GM23248 (cell line): ENCODE measurements at places on chromosomes 16 and 17. TPM values are rescaled to one million over a fixed set of nuclear protein-coding genes. Genes with fewer than 3 reads are reported as not detected.

The CDYL2 gene
- polyA plus RNA-seq = 1.9 and 2.1 TPM in 2 replicates

The PEMT gene
- 60.4 and 68.7 TPM in 2 replicates for polyA plus RNA-seq

The KRT16 gene
- 0.90 and 1.2 TPM in 2 replicates for polyA plus RNA-seq

The LDHD gene
- polyA plus RNA-seq = 0.81 and 1.1 TPM in 2 replicates

The EFCAB5 gene
- 0.41 and 0.62 TPM in 2 replicates for polyA plus RNA-seq

DNA sequence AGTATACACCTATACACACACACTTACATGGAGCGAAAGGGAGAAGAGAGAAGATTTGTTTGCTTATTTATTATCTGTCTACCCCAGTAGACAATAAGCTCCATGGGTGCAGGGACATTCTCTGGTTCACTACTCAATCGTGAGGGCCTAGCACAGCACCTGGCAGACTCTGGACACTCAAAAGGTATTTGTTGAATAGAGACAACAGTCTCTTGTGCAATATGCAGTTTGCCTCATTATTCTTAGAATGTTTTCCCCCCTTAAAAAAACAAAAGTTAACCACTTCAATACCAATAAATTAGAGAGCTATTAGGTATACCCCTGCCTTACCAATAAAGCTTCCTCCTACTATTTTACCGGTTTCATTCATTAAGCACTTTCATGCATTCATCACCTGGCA lies 2.0 kb downstream of the AKAP10 start:
- H3K27ac ChIP-seq = no peak overlapping the region
- DNase-seq = no peak
- H3K27me3 ChIP-seq = no peaks in the 10 kb centered on the region
- no peaks in the 10 kb centered on the region for H3K36me3 ChIP-seq
- peaks cover 13% of the 10 kb centered on the region for H3K4me1 ChIP-seq

GRCh38 chr17:48002266-48002915 lies 31.5 kb downstream of the CDK5RAP3 start:
- H3K36me3 ChIP-seq = no peaks in the 10 kb centered on the region
- H3K27ac ChIP-seq = peak overlapping the region; percentile 96
- H3K27me3 ChIP-seq = no peaks in the 10 kb centered on the region
- DNase-seq = peak; percentile 86
- peaks cover 45% of the 10 kb centered on the region for H3K4me1 ChIP-seq

DNA sequence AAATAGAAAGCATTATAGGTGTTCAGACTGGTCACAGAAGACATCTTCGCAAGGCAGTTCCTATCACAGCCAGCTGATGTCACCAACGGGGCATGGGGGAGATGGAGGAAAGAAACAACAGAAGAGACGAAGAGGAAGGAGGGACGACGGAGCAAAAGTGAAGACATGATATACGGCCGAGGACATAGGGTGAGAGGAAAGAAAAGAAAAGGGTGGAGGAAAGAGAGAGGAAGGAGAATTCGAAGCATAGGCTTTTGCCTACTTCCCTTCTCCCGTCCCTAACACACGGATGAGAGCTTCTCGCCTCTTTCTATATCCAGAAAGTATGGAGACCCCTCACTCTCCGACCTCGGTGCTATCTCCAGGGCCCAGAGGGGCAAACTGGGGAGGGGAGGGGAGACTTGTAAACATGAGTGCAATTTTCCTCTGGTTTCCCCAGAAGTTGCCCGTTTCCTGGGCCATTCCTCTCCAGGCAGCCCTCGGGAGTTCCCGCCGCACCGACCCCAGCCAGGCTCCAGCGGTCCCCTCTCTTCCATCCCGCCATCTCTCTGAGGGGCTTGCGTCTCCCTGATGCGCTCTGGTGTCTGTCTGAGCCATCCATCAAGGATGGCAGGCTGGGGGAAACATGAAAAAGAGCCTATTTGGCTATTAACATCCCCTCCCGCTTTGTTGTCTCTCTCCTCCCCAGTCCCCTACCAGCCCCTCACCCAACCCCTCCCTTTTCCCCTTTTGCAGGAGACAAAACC lies 26.0 kb downstream of the COPZ2 start:
- H3K36me3 ChIP-seq = no peaks in the 10 kb centered on the region
- peaks cover 5% of the 10 kb centered on the region; the same call in 1 of the 2 replicates for H3K4me1 ChIP-seq
- peak; percentile 68 for DNase-seq
- H3K27me3 ChIP-seq = no peaks in the 10 kb centered on the region
- H3K4me3 ChIP-seq = peak overlapping the region; percentile 71

DNA sequence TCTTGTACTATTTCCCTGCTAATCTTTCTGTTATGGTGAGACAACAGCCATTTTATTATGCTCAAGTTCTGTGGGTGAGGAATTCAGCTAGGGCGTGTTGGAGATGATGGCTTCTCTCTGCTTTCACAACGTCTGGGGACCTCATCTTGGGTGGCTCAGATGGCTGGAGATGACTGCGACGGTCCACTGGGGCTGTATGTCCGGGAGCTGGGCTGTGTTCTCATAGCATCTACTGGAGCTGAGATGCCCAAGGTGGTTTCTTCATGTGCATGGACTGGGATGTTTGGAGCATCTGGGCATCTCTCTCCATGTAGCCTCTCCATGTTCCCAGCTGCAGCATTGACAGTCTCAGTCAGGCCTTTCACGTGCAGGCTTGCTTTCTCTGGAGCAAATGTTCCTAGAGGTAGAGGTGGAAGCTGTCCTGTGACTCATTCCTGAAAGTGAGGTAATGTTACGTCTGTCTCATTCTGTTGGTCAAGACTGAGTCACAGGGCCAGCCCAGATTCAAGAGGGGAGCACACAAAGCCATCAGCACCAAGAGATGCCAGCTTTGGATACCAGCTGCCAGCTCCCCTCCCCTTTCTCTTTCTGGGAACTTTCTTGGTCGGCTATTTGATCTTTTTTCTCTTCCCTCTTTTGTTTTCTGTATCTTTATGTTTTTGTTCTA lies 96.2 kb downstream of the RAP1GAP2 start:
- peak; percentile 94 for DNase-seq
- peaks cover 8% of the 10 kb centered on the region for H3K4me1 ChIP-seq
- H3K36me3 ChIP-seq = no peaks in the 10 kb centered on the region
- no peaks in the 10 kb centered on the region for H3K27me3 ChIP-seq

GRCh38 chr17:78806451-78806850 lies 24.4 kb upstream of the CYTH1 start:
- H3K27ac ChIP-seq = no peak overlapping the region
- no peaks in the 10 kb centered on the region for H3K27me3 ChIP-seq
- DNase-seq = no peak
- peaks cover 47% of the 10 kb centered on the region for H3K36me3 ChIP-seq
- H3K4me1 ChIP-seq = no peaks in the 10 kb centered on the region

DNA sequence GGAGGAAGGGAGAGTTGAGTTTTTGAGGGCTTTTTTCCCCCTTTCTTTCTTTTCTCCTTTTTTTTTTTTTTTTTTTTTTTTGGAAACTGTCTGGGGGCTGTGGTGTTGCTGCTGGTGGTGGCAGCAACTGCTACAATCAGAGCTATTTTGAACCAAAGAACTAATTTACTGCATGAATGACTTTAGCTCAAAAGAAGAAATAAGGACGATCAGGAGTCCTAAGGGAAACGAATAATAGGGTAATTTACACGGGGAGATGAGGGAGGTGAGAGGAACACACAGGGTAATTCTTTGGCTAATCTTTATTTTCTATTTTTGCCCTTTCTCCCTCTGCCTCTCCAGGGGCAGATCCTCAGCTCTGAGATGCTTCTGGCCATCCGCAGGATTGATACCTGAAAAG lies 119.8 kb downstream of the TMEM132E start:
- no peaks in the 10 kb centered on the region for H3K4me1 ChIP-seq
- no peaks in the 10 kb centered on the region for H3K36me3 ChIP-seq
- no peak overlapping the region for H3K4me3 ChIP-seq

DNA sequence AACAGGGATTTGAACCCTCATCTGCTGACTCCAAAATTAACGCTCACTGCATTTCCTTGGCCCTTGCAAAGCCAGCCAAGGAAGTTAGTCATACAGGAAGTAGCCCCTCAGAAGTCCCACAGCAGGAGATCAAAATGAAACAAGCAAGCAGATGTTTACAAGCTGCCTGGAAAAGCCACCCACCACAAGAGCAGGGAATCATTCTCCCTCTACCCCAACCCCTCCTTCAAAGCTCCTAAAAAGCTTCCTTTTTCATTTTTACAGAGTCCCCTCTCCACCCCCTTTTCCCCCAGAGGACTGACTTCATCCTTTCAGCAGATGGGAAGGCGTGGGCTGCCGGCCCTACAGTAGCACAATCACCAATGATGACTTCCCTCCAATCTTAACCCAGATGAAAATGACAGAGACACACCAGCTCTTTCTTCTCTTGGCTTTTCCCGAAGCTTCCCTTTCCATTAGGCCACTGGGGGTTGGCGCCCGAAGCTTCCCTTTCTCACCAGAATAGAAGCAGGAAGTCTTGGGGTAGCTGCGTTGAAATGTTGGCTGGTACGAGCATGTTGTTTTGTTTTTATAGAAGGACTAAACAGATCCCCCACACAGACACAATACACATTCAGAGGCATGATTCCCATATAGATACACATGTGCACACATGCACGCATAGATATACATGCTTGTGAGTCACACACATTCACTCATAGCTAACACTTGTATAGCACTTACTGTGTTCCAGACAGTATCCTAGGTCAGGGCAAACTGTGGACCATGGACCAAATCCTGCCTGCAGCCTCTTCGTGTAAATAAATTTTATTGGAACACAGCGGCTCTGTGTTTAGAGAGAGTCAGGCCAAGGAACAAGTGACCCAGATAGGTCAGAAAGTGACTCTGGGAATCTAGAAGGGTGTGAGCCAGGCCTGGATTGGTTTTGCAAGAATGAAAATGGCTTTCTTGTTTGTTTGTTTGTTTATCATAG lies 17.4 kb downstream of the ITPRIPL2 start:
- H3K4me3 ChIP-seq = peak overlapping the region; percentile 63
- H3K27me3 ChIP-seq = no peaks in the 10 kb centered on the region
- H3K36me3 ChIP-seq = no peaks in the 10 kb centered on the region
- peak; percentile 75 for DNase-seq
- peaks cover 28% of the 10 kb centered on the region for H3K4me1 ChIP-seq

DNA sequence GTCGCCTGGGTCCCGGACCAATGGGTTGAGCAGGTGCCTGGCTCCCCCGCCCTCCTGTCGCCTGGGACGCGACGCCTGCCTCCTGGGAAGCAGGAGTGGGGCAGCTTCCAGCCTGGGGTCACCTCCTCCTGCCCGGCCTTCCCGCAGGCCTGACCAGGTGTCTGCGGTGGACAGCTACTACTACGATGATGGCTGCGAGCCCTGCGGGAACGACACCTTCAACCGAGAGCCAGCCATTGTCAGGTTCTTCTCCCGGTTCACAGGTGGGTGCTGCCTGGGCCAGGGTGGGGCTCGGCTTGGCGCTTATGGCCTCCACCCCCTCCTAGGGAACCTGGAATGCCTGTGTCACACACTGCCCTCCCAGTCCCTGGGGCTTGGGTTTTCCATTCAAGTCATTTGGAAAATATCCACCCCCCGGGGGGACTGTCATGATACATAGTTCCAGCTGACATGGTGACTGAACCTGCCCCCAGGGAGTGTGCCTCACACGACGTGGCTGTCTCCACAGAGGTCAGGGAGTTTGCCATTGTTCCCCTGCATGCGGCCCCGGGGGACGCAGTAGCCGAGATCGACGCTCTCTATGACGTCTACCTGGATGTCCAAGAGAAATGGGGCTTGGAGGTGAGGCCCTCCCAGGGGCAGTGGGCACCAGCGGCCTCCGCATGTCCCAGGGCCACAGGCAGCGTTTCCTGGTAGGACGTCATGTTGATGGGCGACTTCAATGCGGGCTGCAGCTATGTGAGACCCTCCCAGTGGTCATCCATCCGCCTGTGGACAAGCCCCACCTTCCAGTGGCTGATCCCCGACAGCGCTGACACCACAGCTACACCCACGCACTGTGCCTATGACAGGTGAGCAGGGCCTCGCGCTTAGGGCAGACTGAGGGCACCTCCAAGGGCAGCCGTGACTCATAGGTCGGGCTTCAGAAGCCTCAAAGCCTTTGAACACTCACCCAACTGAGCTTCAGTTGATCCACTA lies 2.3 kb downstream of the DNASE1 start:
- H3K27ac ChIP-seq = no peak overlapping the region
- no peaks in the 10 kb centered on the region for H3K27me3 ChIP-seq
- no peak overlapping the region for H3K4me3 ChIP-seq

GRCh38 chr17:51054748-51055147 lies 65.9 kb downstream of the SPAG9 start:
- no peak for DNase-seq
- H3K27me3 ChIP-seq = no peaks in the 10 kb centered on the region
- H3K36me3 ChIP-seq = no peaks in the 10 kb centered on the region
- no peak overlapping the region for H3K4me3 ChIP-seq
- H3K4me1 ChIP-seq = peaks cover 38% of the 10 kb centered on the region
- no peak overlapping the region for H3K27ac ChIP-seq

DNA sequence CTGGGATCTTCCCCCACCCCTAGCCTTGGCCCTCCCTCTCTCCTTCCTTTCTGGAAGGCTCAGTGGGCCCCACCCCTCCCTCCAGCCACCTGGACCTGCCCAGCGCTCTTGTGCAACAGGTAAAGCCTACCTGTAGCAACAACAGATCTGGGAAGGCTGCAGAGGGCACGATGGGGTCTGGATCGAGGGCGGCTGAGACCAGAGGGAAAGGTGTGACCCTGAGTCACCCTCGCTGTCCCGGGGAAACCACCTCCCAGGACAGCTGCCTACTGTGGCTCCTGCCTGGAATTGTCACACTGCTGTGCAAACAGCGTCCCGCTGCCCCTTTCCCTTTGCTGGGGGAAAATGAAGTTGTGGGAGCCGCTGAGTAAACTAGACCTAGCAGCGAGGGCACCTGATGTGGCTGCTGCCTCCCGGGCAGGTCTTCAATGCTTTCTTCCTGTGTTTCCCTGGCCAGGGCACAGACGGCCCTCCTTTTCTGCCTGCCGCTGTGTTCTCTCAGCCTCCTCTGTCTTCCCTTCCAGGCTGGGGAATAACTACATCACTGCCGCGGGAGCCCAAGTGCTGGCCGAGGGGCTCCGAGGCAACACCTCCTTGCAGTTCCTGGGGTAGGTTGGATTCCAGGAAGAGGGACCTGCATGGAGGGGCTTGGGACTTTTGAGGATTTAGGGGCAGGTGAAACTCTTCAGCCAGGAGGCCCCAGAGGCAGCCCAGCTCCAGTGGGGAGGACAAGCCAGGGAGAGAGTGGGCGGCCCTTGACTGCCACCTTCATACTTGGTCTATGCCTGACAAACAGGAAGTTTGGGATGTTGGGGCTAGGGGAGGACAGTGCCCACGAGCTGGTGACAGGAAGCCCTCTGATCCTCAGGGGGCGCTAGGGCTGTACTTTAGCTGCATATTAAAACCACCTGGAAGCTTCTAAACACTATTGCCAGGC lies 22.2 kb upstream of the CYLD start:
- no peaks in the 10 kb centered on the region for H3K36me3 ChIP-seq
- no peak overlapping the region for H3K4me3 ChIP-seq
- H3K4me1 ChIP-seq = no peaks in the 10 kb centered on the region
- no peak overlapping the region for H3K27ac ChIP-seq

- no peak overlapping the region for H3K27ac ChIP-seq
- H3K27me3 ChIP-seq = no peaks in the 10 kb centered on the region
- H3K4me3 ChIP-seq = no peak overlapping the region
- H3K36me3 ChIP-seq = no peaks in the 10 kb centered on the region
- no peaks in the 10 kb centered on the region for H3K4me1 ChIP-seq
- no peak for DNase-seq
Measured at GRCh38 chr16:50708373-50709060, 15.1 kb downstream of the NOD2 start.

GRCh38 chr17:50615828-50616227 lies 18.9 kb upstream of the ABCC3 start:
- H3K4me1 ChIP-seq = no peaks in the 10 kb centered on the region; the same call in 1 of the 2 replicates
- H3K36me3 ChIP-seq = no peaks in the 10 kb centered on the region
- DNase-seq = peak; percentile 59

- H3K27ac ChIP-seq = no peak overlapping the region
- no peaks in the 10 kb centered on the region for H3K27me3 ChIP-seq
Measured at GRCh38 chr17:66654106-66654740, 180.7 kb upstream of the CACNG5 start.

GRCh38 chr17:34370997-34371395 lies 8.0 kb upstream of the CCL1 start:
- no peak overlapping the region for H3K4me3 ChIP-seq

GRCh38 chr17:10729334-10730193 lies at the start of gene TMEM220:
Gene TMEM220 (minus strand): TSS chr17:10730023. CDS start chr17:10729851, 172 bp downstream.
- H3K27me3 ChIP-seq = no peaks in the 10 kb centered on the region
- DNase-seq = peak; percentile 89
- peaks cover 10% of the 10 kb centered on the region for H3K4me1 ChIP-seq
- H3K4me3 ChIP-seq = peak within 1 kb of the TSS; percentile 78
